ENCODE measurements at places on chromosomes 12 and 14.

GRCh38 chr12:112939761-112940381, 1.6 kb downstream of the OAS3 start:
- DNase-seq, result no peak

- DNase-seq, result no peak
Observed at GRCh38 chr14:78666336-78667056, 496.3 kb downstream of the NRXN3 start.

- no peak for DNase-seq
Observed at GRCh38 chr12:124646385-124647230, 79.2 kb upstream of the NCOR2 start.

DNA sequence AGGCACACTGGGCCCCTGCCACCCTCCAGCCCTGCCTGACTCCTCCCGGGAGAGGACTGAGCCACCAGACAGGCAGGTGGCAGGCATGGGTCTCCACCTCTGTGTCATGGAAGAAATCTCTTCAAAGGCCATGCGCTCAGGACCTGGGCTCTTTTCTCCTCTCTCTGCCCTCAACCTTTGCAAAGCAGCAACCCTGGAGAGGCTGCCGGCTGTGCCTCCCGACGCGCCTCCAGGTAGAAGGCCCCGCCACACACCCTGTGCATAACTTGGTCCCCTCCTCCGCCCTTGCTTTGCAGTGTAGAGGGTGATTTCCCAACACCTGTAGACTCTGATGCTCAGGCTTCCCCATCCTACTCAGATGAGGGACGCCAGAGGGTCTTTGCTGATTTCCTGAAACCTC, 28.2 kb upstream of the TMEM179 start:
- no peak for DNase-seq

GRCh38 chr14:76810953-76811400, 1.7 kb downstream of the ANGEL1 start:
- peak; percentile 55 for DNase-seq

- DNase-seq, result no peak
Observed at GRCh38 chr12:120064054-120064940, 52.3 kb downstream of the RAB35 start.

- DNase-seq, result no peak
Observed at GRCh38 chr12:44874981-44875416, 1.1 kb downstream of the NELL2 start.

DNA sequence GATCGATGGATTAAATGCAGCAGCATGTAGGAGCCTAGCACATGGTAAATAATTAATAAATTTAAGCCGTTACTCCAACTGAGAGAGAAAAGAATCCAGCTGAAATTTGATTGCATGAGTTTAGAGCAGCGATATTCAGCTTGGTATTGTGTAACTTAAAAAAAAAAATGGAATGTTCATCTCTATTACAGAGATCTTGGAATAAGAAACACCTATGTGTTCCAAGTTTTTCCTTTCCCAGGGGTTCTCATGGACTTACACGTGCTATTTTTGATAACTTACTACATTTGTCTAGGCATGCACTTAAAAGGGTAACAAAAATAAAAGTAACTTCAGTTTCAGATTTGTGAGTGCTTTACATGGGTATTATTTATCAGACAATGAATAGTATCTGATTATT, 122.8 kb downstream of the RASSF9 start:
- DNase-seq, result no peak

DNA sequence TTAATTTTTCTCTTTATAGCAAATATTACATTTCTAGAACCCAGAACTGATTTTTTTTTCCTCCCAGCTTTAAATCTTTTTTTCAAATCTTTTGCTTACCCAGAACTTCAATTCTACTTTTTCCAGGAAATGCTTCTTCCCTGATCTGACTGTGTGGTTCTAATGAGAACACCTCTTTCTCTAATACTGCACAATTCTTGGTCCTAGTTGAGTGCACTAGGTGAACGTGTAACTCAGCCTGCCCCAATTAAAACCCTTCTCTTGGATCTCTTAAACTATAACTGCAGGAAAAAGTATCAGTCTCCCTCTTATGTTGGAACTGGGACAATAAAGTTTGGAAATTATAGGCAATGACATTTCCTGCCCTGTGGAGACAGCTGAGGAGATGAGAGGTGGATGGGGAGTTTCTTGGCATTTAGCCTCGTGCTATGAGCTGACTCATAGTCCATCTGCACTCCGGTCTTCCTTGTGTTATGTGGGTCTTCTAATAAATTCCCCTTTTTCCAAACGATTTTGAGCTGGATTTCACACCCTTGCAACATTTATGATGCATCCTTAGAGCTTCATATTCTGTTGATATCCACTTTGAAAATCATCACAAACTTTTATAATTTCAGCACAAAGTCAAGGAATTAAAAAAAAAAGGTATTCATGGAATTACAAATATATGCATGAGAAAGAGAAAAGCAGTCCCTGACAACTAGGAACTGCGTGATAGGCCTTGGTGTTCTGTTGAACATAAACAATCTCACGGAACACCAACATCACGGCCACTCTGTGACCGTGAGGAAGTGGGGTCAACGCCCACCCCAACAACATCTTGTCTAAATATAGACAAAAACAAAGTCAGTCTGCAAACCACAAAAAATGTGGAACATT, 52.4 kb downstream of the BRMS1L start:
- no peak for DNase-seq

GRCh38 chr12:63103494-63104131, 47.4 kb downstream of the AVPR1A start:
- no peak for DNase-seq

- peak; percentile 32 for DNase-seq
Observed at GRCh38 chr12:65823513-65824375, 539 bp upstream of the HMGA2 start.

- no peak for DNase-seq
Observed at GRCh38 chr12:8829125-8829518, 6.7 kb downstream of the A2ML1 start.

GRCh38 chr14:30620178-30620577, 1.9 kb upstream of the SCFD1 start:
- DNase-seq, result no peak

DNA sequence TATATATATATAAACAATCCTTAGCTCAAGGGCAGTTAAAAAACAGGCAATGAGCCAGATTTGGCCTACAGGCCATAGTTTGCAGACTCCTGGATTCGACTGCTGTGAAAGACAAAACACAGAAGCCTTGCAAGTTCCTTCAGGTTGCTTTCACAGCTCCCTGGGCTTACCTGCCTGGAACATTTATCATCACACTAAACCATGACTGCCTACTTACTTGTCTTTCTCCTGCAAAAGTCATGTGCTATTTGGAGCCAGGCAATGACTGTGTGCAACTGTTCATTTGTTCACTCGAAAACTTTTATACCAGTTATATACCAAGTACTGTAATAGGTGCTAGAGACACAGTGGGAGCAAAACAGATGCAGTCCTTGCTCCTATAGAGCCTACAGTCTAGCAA, 2.2 kb upstream of the RPS6KA5 start:
- DNase-seq, result no peak

- no peak for DNase-seq
Observed at GRCh38 chr12:114851981-114852380, 168.0 kb upstream of the TBX3 start.

GRCh38 chr14:62187265-62187664, 425.0 kb downstream of the SNAPC1 start:
- DNase-seq, result no peak

GRCh38 chr12:72289633-72290032, 17.5 kb downstream of the TRHDE start:
- no peak for DNase-seq

GRCh38 chr14:68893566-68893965, 85.5 kb downstream of the ACTN1 start:
- no peak for DNase-seq

- no peak for DNase-seq
Observed at GRCh38 chr12:57893431-57894353, 47.2 kb upstream of the CTDSP2 start.

GRCh38 chr14:26526137-26526536, 71.7 kb downstream of the NOVA1 start:
- DNase-seq, result no peak

GRCh38 chr12:68480526-68480925, 130.2 kb upstream of the RAP1B start:
- no peak for DNase-seq

GRCh38 chr12:70598467-70599193, 38.6 kb downstream of the PTPRB start:
- DNase-seq, result no peak

GRCh38 chr12:1619587-1619986, 9.4 kb upstream of the WNT5B start:
- no peak for DNase-seq

DNA sequence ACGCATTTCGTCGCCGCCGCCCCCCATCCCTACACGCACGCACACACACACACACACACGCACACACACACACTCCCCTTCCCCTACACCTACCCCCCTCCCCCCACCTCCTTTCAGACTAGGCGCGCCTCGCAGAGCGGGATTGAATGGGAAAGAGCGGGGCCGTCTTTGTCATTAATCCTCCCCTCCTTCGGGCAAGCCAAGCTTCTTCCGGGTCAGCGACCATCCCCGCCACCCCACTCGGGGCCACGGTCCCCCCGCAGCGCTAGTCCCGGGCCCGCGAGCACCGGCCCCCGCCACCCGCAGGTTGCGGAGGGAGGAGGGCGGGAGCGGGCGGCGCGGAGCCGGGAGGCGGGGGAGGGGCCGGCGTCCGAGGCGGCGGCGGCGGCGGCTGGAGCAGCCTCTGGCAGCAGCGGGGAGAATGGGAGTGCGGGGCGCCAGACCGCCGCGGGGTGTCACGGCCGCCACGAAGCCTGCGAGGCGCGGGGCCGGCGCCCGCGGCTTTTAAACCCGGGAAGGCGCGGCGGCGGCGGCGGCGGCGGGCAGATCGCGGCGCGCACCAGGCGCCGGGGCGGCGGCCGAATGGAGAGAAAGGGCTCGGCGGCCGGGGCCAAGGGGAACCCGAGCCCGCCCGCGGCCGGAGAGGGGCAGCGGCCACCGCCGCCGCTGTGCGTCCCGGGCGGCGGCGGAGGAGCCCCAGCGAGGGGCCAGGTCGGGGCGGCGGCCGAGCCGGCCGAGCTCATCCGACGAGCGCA, at the start of gene TTC9:
Gene TTC9, plus strand, starts transcription at position 369 of the 755 bp plus-strand sequence. Its CDS starts 214 bp downstream, at position 583.
- DNase-seq, result no peak

DNA sequence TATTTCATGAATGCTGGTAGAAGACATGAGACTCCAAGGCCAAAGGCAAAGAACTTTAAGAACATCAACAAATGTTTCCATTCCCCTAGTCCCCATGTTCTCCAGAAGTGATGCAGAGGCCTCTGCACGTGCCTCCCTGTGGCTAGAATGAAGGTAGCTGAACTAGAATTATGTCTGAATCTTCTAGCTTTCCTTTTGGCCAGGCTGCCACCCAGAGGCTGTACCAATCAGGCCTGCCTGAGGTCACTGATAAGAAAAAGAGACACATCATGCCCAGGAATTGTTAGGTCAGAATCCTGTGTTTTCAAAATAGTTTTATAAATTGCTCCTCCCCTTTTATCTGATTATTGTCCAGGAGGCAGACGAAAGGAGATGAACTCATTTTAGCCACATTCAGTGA, 188.0 kb upstream of the SLC16A7 start:
- no peak for DNase-seq

- DNase-seq, result no peak
Observed at GRCh38 chr12:67085699-67086098, 183.5 kb upstream of the CAND1 start.

DNA sequence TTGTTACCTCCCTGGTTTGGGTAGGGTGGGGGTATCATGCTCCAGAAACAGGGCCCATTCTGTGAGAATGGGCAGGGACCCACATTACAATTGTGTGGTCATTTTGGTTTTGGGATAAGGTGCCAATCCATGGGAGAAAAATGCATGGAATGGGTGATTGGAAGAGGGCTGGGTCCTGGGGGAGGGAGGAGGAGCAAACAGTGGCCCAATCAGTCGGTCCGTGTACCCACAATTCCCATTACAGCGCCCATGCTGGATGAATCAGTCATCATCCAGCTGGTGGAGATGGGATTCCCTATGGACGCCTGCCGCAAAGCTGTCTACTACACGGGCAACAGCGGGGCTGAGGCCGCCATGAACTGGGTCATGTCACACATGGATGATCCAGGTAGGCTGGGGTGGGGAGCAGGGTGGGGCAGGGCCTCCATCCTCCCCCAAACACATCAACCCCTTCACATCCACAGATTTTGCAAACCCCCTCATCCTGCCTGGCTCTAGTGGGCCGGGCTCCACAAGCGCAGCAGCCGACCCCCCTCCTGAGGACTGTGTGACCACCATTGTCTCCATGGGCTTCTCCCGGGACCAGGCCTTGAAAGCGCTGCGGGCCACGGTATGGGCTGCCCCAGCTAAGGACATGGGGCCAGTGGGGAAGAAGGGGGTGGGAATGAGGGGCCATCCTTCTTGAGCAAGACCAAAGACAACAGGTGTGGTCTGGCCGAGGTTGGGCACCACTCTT, 3.6 kb upstream of the TPI1 start:
- DNase-seq, result no peak

DNA sequence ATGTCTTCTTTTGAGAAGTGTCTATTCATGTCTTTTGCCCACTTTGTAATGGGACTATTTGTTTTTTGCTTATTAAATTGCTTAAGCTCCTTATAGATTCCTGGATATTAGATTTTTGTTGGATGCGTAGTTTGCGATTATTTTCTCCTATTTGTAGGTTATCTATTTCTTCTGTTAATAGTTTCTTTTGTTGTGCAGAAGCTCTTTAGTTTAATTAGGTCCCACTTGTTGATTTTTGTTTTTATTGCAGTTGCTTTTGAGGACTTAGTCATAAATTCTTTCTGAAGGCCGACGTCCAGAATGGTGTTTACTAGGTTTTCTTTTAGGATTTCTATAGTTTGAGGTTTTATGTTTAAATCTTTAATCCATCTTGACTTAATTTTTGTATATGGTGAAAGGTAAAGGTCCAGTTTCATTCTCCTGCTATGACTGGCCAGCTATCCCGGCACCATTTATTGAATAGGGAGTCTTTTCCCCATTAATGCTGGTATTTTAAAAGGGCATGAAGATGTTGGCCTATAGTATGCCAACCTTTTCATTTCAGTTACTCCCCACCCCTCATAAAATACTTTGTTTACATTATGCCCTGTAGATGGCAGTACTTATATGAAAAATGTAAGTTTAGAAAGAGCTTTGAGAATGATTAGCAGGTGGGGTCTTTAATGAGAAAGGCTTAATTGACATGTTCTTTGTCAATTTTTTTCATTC, 62.9 kb upstream of the PSMA6 start:
- peak; percentile 11 for DNase-seq
